ENCODE measurements at places on chromosomes 5 and 9.

DNA sequence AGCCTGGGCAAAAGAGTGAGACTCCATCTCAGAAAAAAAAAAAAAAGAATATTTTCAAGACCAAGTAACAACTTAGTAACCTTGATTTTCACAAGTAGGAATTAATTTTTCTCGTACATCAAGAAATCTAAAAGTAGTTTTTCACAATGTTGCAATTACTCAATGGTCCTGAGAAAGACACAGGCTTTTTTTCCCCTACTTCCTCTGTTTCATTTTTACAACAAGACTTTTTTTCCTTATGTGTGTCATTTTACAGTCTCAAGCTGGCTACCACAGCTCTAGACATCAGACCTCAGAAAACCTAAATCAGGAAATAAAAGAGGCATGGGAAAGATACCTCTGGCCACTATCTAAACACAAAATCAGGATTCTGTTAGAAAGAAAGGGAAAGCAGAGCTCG is 45.9 kb downstream of the WDR36 start:
- DNase-seq: no peak

DNA sequence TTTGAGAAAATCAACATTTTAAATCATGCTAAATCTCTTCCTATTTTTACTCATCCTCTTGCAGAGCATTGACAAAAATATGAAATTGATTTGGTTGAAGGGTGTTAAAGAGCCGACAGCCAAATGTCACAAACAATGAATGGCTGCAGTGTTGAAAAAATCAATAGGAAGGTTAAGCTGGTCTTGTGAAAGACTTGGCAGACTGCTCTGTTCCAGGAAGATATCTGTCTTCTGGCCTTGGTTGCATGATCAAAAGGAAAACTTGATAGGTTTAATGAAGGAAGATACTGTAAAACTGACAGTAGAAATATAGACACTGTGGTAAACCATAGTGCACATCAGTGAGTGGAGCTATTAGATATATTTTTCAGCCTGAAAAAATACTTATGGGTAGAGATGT is 103.6 kb downstream of the PBX3 start:
- DNase-seq: no peak

DNA sequence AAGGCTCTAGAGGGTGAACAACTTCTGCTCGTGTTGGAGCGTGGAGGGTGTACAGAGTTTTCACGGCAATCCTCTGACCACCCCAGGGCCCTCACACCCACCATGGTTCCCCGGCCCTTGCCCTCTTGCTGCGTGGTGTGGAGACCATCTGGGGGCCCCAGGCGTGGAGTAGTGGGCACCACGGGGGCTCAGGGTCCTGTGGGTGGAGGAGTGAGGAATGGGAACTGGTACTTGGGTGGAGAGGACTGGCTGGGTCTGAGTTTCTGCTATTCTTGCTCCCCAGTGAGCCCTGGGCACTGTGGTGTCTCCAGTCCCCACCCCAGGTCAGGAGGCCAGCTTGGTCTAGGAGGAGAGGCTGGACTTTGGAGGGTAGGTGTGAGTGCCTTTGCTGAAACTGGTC is 21.9 kb upstream of the TRIM52 start:
- DNase-seq: no peak

DNA sequence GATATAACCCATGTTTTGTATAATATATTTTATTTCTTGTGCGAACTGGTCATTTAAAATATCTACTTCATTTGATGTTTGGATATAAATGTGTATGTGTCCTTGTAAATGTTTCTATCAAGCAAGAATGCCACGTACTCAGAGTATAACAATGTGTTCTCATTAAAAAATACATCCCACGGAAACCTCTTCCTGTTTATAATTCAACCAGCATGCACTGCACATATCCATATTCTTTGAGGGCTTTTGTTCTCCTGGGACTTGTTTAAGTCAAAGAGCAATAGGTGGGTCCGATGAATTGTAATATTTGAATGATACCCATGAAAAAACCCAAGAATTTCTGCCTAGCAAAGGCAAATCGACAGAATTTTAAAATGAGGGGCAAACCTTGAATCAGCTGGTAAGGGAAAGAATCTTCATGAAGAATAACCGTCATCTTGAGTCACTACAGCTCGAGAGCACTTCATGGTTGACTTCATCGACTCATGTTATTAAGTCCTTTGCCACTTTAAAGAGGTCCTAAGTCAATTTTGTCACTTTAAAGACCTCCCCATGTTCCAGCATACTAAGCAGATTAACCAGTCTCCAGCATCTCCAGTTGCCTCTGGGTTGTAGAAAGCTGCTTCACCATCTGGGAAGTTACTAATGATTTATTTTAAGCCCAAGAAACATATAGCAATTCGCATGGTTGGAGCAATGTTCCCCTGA is 80.6 kb downstream of the NPR3 start:
- DNase-seq: peak; percentile 64

- DNase-seq: peak; percentile 30
Observed at GRCh38 chr5:150000990-150001659, 586 bp downstream of the HMGXB3 start.

All from fibroblast of skin of right biceps (primary cell).